CD4-positive, alpha-beta T cell treated with Interleukin-15 for 4 hours (primary cell): ENCODE measurements at places on chromosomes 2 and 18.

DNA sequence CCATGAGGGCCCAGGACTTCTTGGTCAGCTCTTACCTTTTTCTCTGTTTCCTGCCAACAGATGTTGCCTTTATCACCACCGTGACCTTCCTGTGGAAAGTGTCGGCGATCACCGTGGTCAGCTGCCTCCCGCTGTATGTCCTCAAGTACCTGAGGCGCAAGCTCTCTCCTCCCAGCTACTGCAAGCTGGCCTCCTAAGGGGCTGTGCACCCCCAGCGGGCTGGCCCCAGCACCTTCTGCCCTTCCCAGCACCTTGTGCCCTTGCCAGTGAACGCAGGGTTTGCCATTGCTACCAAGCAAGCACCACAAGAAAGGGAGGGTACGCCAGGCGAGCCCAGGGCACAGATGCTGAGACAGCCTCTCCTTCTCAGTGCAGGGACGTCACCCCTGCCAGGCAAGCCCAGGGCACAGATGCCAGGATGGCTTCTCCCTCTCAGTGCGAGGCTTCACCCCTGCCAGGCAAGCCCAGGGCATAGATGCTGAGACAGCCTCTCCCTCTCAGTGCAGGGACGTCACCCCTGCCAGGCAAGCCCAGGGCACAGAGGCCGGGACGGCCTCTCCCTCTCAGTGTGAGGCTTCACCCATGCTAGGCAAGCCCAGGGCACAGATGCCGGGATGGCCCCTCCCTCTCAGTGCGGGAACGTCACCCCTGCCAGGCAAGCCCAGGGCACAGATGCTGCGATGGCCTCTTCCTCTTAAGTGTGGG, 18.4 kb upstream of the NFATC1 start:
- no peak for DNase-seq

GRCh38 chr2:9143264-9143815, 63.3 kb upstream of the ASAP2 start:
- DNase-seq: no peak

DNA sequence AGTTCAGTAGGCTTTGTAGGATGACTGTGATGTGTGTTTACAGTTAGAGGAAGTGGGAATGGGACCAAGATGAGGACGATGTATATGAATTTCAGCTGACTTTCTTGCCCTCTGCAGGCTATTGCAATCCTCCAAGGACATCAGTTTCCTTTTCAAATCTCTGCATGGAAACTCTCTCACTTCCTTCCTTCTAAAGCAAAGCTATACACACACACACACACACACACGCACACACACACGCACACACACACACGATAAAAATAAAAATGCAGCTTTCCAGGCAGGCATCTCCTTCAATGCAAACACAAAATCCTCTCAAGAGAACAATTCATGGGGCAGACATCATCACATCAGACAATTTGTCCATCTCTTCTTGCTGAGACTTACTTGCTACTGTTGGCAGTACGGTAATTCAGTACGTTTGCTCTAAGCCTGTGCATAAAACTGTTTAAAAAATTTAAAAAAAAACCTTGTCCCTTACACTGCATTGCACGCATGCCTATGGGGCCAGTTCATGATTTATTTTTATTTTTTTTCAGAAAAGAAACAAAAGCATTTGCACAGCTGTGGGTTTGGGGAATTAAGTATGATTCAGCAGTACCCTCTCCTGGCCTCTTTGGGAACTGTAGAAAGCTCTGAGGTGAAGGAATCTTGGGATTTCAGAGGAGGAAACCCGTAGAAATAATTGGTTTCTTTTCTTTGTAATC, 27.1 kb upstream of the ICOS start:
- peak; percentile 41 for DNase-seq

- DNase-seq: no peak
Observed at GRCh38 chr18:44080054-44080453, 600.6 kb upstream of the SETBP1 start.

DNA sequence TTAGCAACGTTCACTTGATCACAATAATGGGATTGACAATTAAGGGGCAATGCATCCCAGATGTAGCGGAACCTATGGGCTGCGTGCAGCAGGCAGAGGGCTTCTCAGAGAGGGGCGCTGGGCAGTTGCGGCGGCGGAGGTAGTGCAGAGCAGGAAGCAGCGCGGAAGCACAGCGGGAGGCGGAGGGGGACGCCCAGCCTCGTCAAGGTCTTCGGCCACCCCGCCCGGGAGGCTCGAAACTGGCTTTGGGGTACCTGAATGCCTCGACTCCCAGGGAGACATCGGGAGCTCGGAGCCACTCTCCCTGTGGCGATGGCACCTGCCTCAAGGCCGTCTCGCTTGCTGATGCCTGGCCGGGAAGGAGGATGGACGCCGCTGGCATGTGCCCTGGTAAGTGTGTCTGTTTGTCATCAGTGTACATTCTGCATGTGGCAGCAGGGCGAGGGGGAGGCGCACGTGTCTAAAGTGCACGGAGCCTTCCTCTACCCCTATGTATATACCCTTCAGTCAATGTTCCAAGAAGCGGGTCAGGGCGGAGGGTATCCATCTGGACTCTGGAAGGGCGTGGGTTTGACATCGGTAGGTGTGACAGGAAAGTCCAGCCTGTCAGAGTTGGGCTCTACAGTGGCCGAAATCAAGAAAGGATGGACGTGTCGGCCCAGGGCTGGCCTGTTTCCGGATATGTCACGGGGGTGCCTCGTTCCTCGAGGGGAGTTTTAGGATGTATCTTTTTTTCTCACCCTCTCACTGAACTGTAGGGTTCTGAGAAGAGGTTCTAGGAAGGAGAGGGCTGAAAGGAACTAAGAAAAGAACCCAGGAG, 7.5 kb upstream of the SP9 start:
- DNase-seq: no peak

DNA sequence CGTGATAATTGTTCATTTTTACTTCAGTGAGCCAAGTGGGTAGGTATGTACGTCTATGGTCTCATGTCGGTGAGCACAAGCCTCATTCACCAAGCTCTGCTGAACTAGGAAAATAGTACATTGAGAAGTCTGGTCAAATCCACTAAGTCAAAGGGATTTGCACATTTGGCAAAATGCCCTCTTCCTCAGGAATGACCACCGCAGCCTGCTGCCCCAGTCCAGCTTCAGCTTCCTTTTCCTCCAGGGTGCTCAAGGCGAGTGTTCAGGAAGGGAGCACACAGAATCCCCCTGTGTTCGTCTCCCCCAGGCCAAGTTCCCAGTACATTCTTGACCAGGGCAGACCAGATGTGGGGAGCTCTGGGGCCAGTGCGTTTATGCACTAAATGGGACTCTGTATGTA, 23.0 kb downstream of the TCF7L1 start:
- DNase-seq: no peak

DNA sequence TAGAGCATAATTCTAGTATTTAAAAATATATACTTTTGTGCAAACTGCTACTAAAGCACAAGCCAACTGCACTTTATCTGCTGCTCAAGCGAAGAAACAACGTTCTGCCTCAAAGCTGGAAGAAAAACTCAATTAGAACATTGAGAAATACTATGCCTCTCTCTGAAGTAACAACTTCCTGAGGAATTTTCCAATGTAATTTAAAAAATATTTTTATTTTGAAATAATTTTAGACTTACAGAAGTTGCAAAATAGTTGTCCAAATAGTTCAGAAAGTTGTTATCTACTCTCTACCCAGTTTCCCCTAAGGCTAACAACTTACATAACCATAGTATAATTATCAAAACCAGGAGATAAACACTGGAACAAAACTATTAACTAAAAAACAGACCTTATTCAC, 12.3 kb upstream of the POLI start:
- DNase-seq: no peak

DNA sequence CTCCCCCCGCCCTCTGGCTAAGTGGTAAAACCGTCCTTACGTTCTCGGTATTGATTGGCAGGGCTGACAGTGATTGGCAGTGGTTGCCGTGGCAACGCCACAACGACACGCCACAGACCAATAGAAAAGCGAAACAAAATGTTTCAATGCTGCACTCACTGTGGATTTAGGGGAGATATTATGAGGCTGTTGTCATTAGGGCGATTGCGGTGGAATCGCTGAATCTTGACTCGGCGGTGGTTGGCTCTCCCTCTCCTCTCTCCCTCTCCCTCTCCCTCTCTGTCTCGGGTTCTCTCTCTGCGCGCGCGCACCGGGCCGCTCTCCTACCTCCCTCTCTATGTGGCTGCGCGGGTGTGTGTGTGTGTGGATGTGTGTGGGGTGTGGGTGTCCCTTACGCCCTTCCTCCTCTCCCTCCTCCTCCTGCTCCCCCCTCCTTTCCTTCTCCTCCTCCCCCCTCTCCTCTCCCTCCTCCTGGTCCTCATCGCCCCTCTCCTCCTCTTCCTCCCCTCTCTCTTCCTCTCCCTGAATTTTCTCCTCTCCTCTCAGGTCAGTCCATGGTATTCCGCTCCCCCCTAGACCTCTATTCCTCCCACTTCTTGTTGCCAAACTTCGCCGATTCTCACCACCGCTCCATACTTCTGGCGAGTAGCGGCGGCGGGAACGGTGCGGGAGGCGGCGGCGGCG, at the start of gene SIX3:
TSS of gene SIX3 (plus strand) at position 152 of the 684 bp plus-strand sequence. CDS start at position 555, 403 bp downstream.
- DNase-seq: peak; percentile 18

DNA sequence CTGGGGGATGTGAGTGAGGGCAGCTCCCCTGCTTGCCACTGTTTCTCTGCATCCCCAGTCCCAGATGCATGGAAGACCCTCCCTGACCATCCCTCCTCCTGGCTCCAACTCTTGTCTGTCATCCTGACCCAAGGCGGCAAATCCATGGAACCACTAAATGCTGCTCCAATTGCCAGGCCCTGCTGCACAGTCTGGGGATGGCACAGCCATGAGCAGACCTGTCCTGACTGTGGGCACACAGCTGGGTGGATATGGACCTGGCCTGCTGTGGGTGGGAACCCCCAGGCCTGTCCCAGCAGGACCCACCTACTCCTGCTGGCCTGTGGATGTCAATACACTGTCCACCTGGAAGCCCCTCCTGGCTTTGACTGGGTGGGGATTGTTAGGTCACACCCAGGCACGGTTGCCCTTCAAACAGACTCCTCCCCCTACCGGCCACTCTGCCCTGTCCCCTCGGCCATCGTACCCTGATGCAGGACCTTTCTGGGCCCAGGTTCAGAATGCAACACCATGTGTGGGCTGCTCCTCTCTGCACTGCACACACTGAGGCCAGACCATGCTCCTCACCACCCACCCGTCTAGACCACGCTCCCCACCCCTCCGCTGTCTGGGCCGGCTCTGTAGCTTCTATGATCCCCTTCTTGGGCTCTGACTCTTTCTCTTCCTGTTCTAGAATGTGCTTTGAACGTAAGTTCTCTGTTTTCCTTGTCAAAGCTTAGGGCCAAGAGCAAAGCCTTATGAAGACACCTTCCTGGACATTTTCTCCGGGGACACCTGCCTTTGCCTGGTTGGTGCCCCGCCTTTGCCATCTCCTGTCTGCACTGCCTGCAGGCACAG, 57.9 kb downstream of the INPP5D start:
- DNase-seq: no peak

- peak; percentile 62 for DNase-seq
Observed at GRCh38 chr2:85266146-85267041, 61.4 kb downstream of the TGOLN2 start.

GRCh38 chr18:3709205-3709604, 259.2 kb downstream of the TGIF1 start:
- no peak for DNase-seq

GRCh38 chr2:172285010-172285621, 142.3 kb upstream of the ITGA6 start:
- no peak for DNase-seq

GRCh38 chr18:74869904-74870863, 272.5 kb downstream of the ZNF407 start:
- DNase-seq: no peak

GRCh38 chr2:73249636-73250035, 15.5 kb downstream of the CCT7 start:
- no peak for DNase-seq

DNA sequence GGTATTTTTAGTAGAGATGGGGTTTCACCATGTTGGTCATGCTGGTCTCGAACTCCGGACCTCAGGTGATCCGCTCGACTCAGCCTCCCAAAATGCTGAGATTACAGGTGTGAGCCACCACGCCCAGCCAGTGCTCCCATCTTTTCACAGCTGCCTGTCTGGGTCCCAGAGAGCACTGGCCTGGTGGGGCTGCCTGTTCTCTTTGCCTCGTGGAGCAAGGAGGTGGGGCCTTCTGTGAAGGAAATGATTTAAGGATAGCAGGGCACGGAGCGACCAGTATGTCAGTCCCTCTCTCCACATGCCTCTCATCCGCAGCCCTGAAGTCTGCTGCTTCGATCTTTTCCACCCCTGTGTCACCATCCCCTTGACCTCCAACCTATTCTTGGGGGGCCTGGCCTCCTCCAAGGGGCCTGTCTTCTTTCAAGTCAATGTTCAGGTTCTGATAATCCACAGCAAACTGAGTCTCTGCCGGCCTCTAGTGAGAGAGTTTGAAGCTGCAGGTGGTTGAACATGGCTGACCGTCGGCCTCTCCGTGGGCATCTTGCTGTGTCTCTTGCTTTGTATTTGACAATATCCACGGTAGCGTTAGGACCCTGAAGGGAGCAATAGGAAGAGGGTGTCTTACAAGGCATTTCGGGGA, 28.2 kb upstream of the GIGYF2 start:
- DNase-seq: no peak

GRCh38 chr2:241816431-241817121, 7.6 kb downstream of the NEU4 start:
- no peak for DNase-seq

DNA sequence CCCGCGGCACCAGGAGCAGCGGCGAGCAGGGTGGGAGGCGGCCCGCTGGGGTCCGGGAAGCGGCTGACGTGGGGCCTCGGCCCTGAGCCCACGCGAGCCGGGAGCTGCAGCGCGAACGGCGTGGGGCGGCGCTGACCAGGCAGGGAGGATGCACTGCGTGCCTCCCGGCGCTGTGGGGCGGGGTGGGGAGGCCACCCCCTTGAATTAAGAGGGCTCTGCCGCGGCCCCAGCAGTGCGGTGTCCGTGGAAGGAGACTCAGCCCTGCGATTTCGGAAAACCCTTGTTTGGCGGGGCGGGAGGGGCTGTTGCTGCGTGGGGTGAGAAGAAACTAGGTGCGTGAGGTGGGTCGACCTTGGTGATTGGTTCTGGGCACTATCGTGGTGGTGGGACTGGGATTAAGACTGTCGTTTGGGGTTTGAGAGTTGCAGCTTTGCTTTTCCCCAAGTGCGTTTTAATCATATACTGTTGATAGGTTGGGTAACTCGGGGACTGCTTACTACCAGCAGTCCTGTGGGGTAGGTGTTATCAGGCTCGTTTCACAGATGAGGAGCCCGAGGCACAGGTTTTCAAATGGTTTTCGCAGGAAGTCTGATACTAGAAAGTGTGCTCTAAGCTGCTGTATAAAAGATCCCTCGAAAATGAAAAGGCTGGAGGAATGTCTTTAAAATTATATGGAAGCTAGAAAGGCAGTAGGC, 722 bp downstream of the ACSL3 start:
- DNase-seq: peak; percentile 33

GRCh38 chr18:43869451-43870008, 592.2 kb upstream of the SYT4 start:
- no peak for DNase-seq

- DNase-seq: no peak
Observed at GRCh38 chr2:109630441-109631430, 16.6 kb downstream of the SOWAHC start.

- DNase-seq: peak; percentile 73
Observed at GRCh38 chr2:9770308-9771100, 72.8 kb upstream of the TAF1B start.
